ENCODE measurements at places on chromosomes 4 and X.

GRCh38 chrX:41412261-41413081 is 34.7 kb upstream of the NYX start:
- no peak for DNase-seq

GRCh38 chr4:71857713-71858451 is 74.0 kb upstream of the GC start:
- no peak for DNase-seq

DNA sequence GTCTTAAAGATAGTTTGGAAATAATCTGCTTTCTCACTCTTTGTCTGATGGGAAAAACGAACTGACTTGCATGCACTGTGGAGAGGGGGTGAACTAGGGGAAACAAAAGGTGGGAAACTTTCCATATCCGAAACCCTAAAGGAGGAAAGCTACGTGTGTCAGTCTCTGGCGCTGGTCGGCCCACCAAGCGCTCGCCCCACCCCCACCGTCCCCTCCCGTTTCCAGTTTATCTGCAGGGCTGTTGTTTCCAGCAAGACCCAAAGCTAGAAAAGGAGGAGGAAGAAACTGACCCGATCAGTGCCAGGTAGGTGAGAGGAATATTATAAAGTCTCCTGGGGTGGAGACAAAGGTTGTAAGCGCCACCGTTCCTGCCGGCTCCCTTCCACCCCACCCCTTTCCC is 552 bp downstream of the TCEAL9 start:
- no peak for DNase-seq

GRCh38 chr4:158810487-158811215 is 41.8 kb downstream of the FNIP2 start:
- DNase-seq: no peak

DNA sequence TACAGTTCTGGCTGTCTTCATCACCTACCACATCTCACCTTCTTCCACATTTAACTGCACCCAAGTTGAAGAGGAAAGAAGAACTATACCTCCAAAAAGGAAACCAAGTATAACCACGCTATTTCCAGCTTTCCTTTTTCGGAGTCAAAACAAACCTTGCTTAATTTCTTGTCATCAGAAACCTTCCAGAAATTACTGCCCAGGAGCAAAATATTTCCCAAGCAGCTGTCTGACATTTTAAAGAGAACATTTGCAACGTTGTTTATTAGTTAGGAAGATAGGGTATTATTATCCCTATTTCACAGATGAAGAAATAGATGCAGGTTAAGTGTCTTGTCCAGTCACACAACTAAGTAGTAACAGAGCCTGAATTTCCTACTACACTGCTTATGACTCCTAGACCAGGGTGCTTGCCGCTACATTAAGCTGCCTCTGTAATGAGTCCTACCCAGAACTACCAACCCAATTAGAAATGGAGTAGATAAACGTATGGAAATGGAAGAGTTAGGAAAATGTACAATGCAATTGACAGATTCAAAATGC is 2.2 kb upstream of the ACSL4 start:
- no peak for DNase-seq

DNA sequence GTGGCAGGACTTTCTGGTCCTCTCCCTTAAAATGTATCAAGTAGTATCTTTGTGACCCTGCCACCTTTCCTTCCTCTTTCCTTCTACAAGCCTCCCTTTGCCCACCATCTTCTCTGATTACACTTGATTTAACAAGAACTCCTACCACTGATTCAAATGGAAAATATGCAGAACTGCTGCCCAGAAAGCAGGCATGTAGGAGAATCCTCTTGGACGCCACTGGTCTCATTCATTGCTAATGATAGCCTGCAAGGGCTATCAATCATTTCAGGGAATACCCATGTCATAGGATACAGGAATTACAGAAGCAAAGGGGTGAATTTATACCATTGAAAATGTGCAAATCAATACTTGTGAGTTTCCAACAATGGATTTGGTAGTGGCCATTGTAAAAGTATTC is 294.6 kb upstream of the NRK start:
- DNase-seq: no peak

DNA sequence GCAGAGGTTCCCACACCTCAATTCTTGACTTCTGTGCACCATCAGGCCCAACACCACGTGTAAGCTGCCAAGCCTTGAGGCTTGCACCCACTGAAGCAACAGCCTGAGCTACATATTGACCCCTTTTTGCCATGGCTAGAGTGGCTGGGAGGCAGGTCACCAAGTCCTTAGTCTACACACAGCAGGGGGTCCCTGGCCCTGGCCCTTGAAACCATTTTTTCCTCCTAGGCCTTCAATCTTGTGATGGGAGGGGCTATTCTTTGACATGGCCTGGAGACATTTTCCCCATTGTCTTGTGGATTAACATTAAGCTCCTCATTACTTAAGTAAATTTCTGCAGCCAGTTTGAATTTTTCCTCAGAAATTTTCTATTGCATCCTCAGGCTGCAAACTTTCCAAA is 336.6 kb downstream of the IL15 start:
- DNase-seq: no peak

- no peak for DNase-seq
These were observed 30.9 kb upstream of the FAM156A start for GRCh38 chrX:52988985-52989917.

DNA sequence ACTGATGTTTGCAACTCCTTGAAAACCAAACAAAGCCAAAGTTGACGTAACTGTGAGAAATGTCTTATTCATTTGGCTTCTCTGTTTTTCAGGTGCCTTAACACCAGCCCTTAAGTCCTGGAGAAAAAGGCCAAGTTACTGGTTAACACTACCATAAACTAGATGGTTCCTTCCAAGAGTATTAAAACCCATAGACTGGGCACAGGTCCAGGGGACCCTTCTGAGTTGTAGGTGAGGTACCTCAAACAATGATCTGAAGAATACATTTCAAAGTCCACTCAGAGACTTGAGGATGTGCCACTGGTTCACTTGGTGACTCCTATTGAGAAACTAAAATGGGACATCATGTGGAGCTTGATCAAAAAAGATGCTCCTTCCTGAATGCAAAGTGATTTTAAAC is 87.0 kb downstream of the NKX6-1 start:
- DNase-seq: no peak

- DNase-seq: no peak
These were observed 173.8 kb downstream of the MSN start for GRCh38 chrX:65841263-65841662.

DNA sequence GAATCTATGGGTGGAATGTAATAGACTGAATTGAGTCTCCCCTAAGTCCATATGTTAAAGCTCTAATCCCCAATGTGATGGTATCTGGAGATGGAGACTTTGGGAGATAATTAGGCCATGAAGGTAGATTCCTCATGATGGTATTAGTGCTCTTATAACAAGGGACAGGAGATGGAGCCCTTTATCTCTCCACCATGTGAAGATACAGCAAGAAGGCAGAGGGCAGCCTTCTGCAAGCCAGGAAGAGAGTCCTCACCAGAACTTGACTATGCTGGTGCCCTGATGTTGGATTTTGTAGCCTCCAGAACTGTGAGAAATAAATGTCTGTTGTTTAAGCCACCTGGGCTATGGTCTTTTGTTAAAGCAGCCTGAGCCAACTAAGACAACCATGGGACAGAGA is 76.4 kb upstream of the F8A3 start:
- no peak for DNase-seq

- DNase-seq: no peak
These were observed 916.7 kb downstream of the TECRL start for GRCh38 chr4:63492515-63492914.

GRCh38 chr4:77177199-77177598 is 20.2 kb downstream of the CCNG2 start:
- no peak for DNase-seq

DNA sequence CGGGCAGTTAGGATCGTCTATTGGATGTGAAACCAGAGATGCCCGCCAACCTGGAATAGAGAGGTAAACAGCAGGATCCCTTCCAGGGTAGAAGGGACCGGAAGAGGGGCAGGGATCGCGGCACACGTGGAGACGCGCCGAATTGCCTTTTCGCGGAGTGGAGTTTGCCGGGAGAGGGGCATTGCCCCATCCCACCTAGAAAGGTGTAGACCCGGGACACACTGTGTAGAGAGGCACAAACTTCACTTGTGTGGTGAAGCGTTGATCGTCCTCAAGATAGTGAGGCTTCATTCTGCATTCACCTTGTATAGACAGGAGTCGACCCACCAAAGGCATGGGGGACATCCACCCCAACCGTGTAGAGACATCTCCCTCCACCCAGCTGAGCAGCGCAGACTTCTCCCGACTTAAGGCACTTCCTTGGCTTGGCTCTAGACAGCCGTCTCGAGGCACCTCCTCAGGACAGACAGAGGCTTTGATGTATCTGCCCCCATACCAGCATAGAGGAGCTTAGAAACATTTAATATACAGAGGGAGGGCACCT is 410 bp downstream of the GNL3L start:
- no peak for DNase-seq

GRCh38 chr4:148680884-148681283 is 238.7 kb upstream of the NR3C2 start:
- DNase-seq: no peak

- no peak for DNase-seq
These were observed 288.3 kb downstream of the ARHGAP24 start for GRCh38 chr4:85763202-85763601.

- no peak for DNase-seq
These were observed 549.8 kb upstream of the LCORL start for GRCh38 chr4:18571301-18571761.

DNA sequence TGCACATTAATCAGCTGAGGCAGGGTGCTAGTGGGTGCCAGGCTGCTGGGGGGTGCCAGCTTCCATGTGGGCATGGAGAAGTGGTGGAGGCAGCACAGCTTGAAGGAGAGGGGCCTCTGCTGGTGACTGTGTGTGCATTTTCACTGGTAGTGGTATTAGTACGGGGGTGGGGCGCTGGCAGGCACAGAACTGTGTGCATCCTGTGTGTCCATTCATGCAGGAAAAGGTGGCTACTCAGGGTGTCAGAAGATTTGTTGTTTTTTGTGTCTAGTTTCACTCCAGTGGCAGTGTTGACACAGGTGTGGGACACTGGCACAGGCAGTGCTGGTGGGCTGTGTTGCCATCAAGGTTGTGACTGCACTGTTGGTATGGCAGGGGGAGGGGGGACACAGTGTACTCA is 1303.6 kb downstream of the FAM133A start:
- DNase-seq: no peak

DNA sequence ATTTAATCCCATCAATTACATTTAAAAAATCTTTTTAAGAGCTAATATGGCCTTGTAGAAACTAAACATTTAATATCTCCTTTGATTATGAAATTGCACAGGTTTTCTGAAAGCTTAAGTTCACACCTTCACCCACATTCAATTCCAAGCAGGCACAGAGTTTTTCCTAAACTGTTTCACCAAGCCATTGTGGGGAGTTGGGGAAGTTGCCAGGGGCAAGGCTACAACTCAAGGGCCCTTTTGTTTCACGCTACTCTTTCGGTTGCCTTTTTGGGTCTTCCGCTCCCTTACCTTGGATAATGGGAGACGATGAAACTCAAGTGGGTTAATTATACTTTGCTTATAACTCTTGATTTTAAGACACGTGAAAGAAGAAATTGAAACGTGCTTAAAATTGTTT is 33.3 kb downstream of the APBB2 start:
- DNase-seq: no peak

GRCh38 chr4:154658680-154659405 is 46.4 kb upstream of the FGG start:
- no peak for DNase-seq

- DNase-seq: no peak
These were observed 44.3 kb downstream of the BMPR1B start for GRCh38 chr4:94802091-94802490.

- no peak for DNase-seq
These were observed 135.7 kb downstream of the QDPR start for GRCh38 chr4:17376205-17376604.

DNA sequence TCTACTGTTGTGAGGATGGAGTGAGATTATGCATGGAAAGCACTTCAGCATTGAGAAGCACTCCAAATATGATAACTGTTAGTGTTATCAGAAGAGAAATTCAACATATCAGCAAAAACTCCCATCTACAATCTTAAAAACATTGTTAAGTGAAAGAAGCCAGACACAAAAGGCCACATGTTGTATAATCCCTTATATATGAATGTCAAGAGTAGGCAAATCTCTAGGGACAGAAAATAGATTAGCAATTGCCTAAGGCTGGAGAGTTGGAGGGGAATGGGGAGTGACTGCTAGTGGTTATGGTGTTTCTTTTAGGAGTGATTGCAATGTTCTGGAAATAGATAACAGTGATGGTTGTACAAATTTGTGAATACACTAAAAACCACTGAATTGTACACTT is 122.5 kb upstream of the LNX1 start:
- DNase-seq: no peak

GRCh38 chr4:61067381-61067780 is 132.7 kb upstream of the ADGRL3 start:
- no peak for DNase-seq

DNA sequence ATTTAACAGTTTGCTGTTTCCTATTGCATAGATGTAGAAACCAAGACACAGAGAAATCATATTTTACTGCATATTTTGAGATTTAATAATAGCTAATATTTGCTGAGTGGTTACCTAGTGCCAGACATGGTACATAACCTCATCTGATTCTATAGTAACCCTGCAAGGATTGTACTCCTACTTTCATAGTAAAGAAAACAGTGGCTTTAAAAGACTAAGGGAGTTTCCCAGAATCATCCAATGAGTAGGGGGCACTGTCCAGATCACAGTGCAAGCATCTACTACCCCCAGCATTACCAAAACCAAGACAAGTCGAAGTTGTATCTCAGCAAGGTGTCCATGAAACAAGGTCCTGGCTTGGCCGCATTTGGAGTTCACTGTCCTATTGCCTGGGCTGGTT is 224.5 kb upstream of the TENM3 start:
- DNase-seq: no peak

DNA sequence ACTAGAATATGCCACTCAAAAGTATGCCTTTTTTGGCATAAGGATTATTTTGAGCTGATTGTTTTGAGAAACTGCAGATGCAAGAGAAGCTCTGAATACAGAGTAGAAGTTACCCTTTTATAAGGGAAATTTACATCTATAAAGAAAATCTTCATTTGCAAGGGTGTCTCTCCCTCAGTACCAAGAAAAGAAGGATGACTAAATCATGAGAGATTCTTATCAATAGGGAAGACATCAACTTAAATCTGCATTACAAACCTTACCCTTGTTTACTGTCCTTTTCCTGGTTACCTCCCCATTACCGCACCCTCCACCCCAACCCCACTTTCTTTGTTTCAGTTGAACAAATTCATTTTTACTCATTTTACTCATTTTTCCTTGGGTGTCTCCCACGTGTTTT is 62.5 kb downstream of the RLIM start:
- no peak for DNase-seq

Data from activated naive CD4-positive, alpha-beta T cell (primary cell).